ENCODE measurements at places on chromosomes 11 and 22.

GRCh38 chr11:117819096-117820040 lies 5.2 kb downstream of the FXYD2 start:
- DNase-seq = peak; percentile 66

DNA sequence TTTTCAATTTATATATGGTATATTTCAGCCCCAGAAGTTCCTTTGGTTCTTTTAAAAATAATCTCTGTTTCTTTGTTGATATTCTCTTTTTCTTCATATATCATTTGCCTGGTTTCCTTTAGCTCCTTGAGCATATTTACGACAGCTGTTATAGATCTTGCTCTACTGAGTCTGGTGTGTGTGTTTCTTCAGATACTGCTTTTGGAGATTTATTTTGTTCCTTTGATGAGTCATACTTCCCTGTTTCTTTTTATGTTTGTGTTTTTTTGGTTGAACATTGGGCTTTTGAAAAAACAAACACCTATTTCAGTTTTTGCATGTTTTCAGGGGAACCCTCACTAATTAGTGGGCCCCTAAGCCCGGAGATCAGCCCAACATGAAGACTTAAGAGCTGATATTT lies 23.3 kb downstream of the GLB1L2 start:
- no peak for DNase-seq

DNA sequence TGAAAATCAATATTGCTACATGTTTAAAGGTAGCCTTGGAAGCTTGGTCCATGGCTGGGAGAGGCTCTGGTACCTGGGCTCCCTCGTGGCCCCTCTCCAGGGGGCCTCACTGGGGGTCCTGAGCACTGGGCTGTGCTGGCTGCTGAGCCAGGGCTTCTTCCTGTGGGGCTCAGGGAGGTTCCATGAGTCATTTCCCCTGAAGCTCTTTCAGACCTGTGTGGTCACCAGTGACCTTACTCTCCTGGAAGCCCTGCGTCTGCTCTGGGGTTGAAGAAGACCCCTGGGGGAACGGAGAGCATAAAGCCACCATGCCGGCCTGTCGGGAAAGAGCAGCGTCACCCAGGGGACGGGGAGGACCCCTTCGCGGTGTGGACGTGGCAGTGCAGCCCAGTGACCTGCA lies 389.0 kb downstream of the TBC1D22A start:
- no peak for DNase-seq

DNA sequence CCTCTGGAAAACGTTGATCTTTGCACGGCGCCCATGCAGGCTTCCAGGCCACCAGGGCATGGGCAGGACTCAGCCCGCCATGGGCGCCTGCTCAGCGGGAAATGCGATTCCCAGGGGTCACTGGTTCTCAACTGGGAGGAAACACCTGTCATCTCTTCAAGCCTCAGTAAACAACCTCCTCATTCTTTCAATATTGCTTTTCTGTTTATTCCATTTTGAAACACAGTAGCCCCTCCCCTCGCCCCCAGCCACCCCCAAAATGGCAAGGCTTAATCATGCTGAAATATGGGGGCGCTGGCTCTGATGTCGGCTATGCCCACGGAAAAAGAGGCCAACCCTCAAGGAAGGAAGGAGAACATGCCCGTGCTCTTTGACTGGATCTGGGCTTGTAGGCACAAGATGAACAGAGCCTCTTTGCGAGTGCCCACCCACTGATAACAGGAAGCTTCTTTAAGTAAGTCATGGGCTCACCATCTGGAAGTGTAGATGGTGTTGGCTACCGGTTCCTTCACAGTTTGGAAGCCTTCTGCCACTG lies 594 bp upstream of the POU2AF1 start:
- DNase-seq = no peak

- DNase-seq = no peak
These were observed 22.6 kb upstream of the AMPD3 start for GRCh38 chr11:10432493-10432892.

- DNase-seq = no peak
These were observed 18.1 kb upstream of the LINC01488 start for GRCh38 chr11:69463181-69463994.

DNA sequence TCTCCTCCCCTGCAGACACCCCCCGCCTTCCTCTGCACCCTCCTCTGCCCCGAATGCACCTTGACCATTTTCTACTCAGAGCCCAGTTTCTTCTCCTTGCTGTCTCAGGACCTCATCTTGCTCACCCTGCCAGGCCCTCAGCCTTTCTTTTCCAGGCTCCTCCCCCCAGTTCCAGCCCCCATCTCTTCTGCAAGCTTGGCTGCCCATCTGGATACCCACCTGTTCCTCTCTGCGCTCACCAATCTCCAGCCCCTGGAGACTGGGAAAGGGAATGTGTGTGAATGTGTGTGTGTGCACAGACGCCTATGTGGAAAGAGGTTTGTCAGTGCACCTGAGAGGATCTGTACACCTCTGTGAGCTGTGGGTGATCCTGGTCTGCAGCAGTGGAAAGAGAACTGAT lies 36.4 kb downstream of the SLC22A12 start:
- DNase-seq = no peak

DNA sequence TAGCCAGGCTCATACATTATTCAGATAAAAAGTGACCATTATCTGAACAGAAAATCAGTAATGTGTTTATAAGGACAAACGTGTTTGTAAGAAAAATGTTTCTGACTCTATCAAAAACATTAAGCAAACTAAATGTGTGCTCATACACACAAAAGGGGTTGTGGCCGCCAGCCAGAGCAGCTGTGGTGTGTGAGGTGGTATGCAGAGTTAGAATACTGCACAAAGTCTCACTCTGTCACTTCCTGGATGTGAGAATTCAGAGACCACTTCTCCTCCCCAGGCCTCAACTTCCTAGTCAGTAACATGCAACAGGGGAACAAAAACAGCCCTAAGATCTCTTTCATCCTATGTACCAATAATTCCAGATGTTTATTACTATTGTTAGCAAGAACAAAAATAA lies 9.4 kb downstream of the OR5B21 start:
- DNase-seq = no peak

DNA sequence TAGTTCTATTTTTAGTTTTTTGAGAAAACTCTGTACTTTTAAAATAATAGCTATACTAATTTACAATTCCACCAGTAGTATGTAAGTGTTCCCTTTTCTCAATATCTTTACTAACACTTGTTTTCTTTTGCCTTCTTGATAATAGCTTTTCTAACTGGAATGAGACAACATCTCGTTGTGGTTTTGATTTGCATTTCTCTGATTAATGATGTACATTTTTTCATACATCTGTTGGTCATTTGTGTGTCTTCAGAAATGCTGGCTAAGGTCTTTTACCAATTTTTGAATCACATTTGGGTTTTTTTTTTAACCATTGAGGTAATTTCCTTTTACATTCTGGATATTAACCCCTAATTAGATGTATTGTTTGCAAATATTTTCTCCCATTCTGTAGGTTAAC lies 258.9 kb downstream of the DYNC2H1 start:
- no peak for DNase-seq

DNA sequence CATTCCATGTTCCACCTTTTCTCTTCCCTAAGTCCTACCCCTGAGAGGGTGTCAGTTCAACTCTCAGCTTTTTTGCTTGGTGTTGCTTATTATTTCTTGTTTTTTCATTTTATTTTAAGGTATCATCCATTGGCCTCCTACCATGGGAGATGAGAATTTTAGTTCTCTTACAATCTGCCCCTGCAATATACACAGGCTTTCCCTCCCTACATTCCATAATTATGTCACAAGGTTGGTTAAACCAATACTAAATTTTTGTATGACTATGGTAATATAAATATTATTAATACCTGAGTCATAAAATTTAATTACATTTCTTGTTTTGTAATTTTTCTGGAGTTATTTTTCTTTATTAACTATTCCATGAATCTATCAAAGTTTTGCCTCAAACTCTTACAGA lies 216.2 kb downstream of the SNX19 start:
- no peak for DNase-seq

GRCh38 chr11:12854829-12855228 lies 154.3 kb upstream of the RASSF10 start:
- DNase-seq = no peak

GRCh38 chr11:119419834-119420492 lies 3.0 kb downstream of the THY1 start:
- DNase-seq = no peak

DNA sequence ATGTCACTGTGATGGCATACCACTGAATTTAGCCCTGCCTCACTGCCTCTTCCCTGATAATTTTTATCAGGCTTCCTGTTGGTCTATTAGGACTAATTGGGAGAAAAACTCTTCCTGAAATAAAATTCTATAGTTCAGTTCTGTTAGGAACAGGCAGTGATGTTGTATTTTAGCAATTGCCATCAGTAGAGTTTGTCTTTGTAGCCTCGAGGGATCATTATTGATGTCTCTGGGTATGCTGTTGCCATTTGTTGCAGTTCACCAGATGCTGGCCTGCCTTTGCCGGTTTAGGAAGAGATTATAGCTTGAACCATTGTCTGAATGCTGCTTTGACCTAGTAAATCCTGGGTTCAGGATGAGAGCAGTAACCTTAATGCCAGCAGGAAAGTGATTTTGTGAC lies 41.0 kb downstream of the KDM2A start:
- DNase-seq = no peak

- no peak for DNase-seq
These were observed 21.6 kb downstream of the IMMP1L start for GRCh38 chr11:31487848-31488247.

GRCh38 chr11:38718049-38718448 lies 2120.0 kb upstream of the RAG2 start:
- DNase-seq = no peak

- no peak for DNase-seq
These were observed 416.7 kb upstream of the CADM1 start for GRCh38 chr11:115920841-115921480.

DNA sequence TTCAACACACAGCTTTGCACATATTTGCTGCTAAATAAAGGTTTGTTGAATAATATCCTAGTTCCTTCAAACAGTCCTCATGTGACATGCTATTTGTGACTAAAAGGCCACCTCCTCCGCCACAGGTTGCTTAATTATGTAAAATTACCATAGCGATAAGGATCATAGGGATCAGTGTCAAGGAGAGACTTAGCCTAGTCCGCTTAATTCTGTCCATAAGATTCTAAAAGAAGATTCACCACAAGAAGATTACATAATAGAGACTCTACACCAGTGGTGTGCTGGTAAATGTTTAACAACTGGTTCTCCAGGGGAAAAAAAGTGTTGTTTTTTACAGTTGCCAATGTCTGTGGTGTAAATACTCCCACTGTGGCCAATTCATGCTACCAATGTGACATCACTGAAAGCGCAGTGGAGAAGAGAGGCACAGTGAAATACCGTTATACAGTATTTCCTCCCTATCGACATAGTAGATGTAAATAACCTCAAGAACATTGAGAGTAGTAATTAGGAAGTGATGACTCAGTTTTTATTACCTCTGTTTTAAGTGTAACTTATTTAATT lies 4.2 kb upstream of the CHRDL2 start:
- no peak for DNase-seq

DNA sequence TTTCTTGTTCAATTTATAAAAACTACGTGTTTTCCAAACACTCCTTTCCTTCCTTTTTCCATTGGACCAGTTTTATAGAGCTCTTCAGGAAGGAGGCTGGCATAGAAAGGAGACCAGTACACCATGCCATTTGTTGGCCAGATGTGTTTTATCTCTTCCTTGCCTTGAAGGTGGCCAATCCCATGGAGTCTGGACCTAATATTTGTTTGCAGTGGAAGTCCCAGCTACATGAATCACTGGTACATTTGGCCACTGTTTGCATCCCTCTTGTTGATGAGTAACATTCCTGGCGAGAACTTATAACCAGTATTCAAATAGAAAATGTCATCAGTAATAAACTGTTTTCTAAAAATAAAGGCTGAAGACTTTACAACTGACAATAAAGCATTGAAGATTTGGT lies 110.2 kb downstream of the ANO3 start:
- no peak for DNase-seq

- DNase-seq = no peak
These were observed 21.5 kb upstream of the EMID1 start for GRCh38 chr22:29183971-29184848.

- no peak for DNase-seq
These were observed 868 bp upstream of the MYEOV start for GRCh38 chr11:69293087-69293486.

DNA sequence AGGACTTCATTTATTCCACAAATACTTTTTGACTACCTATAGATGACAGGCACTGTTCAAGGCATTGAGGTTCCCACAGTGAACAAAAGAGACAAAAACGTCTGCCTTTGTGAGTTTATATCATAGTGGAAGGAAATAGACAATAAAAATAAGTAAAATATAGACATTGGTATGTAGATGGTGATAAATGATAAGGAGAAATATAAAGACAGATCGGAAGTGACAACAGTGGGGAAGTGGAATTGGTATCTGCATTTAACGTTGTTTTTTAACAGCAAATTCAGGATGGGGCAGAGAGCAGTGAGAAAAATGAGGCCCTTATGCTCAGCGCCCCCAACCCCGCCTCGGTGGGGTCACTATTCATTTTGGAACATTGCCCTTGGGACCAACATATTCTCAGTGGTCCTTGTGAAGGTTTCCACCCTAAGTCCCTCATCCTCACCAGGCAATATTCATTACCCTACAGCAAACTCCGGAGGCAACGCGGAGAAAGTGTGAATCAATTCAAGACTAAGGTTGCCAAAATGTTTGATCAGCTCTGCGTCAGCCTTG lies 627 bp upstream of the PEX26 start:
- DNase-seq = no peak

- no peak for DNase-seq
These were observed 9.1 kb upstream of the SERHL2 start for GRCh38 chr22:42544686-42545085.

DNA sequence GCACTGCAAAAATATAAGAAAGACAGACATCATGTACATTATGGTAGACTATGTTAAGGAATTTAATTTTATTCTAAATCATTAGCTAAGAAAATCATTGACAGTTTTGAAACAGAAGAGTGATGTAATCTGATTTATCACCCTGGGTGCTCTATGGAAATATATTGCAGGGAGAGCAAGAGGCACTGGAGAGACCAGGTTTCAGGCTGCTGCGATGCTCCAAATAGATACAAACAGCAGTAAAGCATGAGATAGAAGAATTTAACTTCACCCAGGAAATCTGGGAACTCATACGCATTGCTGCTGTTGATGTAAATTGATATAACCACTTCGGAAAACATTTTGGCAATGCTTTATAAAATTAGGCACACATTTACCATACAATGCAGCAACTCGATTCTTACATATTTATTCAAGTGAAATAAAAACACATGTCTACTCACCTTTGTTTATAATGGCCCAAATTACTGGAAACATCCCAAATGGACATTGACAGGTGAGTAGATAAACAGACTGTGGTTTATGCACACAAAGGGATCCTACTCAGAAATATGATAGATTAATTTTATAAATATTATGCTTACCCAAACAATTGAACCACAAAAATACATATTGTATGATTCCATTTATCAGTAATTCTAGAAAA lies 535.1 kb upstream of the CHORDC1 start:
- DNase-seq = no peak

All from NCI-H510A (cell line).